ENCODE measurements at places on chromosomes 3 and 15.

DNA sequence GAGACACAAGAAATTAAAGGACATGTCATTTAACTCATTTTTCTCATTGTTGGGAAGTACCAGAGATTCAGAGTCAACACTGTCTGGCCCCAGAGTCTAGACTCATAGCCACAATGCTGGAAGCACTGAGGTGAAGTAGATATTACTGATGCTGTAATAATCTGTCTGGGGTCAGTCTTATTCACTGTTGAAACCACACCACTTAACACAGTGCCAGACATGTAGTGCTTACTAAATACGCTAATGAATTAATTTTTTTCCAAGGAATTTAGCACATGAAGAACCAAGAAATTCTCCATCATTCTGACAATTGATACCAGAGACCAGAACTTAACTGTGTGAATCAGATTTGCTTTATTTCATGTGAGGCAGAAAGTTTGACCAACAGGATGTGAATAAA lies 150.8 kb upstream of the STAC start:
- DNase-seq = no peak

DNA sequence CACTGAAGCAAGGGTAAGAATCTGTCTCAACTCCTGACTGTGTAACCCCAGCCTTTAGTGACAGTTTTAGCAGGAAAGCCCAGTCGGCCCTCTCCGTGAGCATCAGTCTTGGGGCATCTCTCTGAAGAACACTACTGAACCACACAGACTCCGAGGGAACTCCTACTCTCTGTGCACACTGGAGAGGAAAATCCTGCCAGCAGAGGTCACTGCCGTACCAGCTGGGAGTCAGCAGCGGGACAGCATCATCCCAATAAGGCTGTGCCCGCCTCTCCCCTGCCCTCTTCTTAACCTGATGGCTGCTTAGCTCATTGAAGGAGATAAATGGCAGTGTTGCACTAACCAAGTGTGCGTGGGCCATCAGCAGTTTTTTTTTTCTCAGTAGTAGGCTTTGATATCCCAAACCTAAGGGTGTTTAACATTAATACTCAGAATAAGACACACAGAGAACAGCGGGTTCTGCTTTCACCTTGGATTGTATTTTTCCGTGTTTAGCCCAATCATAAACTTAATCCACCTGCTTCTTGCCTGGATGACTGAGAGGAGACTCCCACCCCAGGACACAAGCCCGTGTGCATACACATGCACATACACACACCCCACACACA lies 26.6 kb upstream of the RASA2 start:
- peak; percentile 81 for DNase-seq

GRCh38 chr15:25849157-25849921 lies 13.8 kb downstream of the ATP10A start:
- DNase-seq = no peak

- no peak for DNase-seq
Measured at GRCh38 chr15:48834756-48835155, 23.9 kb upstream of the CEP152 start.

DNA sequence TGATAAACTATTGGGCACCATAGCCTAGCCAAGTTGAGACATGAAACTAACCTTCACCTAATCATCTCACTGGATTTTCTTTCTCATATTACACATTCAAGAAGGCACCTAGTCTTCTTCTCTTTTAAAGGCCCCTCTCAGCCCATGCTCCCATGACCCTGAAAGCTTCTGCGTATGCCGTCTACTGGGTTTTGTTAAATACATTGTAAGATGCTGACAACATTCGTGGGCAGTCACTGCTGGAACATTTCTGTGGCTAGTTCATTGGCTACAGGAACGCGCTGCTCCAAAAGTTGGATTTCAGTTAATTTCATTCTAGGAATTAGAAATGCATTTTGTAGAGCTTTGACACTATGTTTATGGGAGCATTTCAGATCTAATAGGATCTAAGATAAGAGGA lies 52.3 kb upstream of the CHD2 start:
- DNase-seq = no peak

DNA sequence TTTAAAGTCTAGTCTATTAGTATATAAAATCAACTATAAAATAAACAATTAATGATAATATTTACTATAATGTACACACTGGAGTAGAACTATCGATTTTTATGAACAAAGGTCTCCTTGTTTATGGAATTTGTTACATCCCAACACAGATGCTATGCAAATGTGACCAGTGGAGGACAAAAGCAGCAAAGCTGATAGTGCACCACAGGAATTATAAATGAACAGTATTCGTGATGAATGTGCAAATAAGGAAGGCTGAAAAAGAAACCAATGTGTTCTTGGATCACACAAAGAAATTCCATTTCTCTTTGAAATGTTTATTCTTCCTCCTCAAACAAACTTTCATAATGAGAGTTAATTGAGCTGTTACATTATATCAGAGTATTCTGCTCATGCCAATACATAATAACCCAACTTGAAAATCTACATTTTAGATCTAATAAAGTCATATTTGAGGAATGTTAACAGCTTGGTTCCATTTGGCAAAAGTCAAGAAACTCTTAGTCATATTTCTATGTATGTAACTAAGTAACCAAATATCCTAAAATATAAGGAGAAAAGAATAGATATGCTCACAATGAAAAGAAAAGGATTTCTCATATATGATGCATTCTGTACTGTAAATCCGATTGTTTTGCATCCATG lies 79.3 kb downstream of the NEK10 start:
- no peak for DNase-seq
